ENCODE measurements at places on chromosomes 2 and 18. TPM values are rescaled to one million over a fixed set of nuclear protein-coding genes. Genes with fewer than 3 reads are reported as not detected.

The TRMT61B gene
- 12.7 TPM for total RNA-seq

The OTOF gene
- total RNA-seq = not detected

- no peak for DNase-seq
- peak overlapping the region; percentile 69 for H3K27ac ChIP-seq
- H3K36me3 ChIP-seq = no peaks in the 10 kb centered on the region
- peaks cover 2% of the 10 kb centered on the region for H3K27me3 ChIP-seq
- H3K4me1 ChIP-seq = peaks cover 26% of the 10 kb centered on the region
Observed at GRCh38 chr2:120596990-120597594, 138.6 kb upstream of the GLI2 start.

The RIT2 gene
- not detected for total RNA-seq

DNA sequence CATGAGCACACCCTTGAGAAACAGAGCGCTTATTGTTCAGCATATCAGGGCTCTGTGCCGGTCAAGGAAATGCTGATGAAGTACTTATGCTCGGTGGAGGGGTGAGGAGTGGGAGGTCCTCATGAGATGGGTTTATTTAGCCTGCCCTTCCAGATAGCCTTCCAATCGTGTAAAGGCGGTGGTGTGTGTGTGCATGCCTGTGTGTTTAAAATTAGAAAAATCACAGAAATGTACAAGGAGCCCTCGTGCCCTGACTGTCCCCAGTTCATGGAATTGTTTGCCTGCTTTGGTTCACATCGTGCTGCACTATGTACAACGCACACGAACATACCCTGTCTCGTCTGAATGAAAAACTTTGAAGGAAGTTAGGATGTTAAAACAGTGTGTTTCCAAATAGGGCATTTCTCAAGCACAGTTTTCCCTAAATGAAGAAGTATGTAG is 158.6 kb downstream of the AQP4 start:
- DNase-seq = no peak
- H3K4me1 ChIP-seq = no peaks in the 10 kb centered on the region
- no peaks in the 10 kb centered on the region for H3K36me3 ChIP-seq
- H3K27ac ChIP-seq = no peak overlapping the region

GRCh38 chr18:45749918-45750689 is 26.1 kb downstream of the SLC14A1 start:
- no peaks in the 10 kb centered on the region for H3K36me3 ChIP-seq
- no peak overlapping the region for H3K27ac ChIP-seq
- H3K4me1 ChIP-seq = peaks cover 12% of the 10 kb centered on the region
- no peak overlapping the region for H3K4me3 ChIP-seq
- DNase-seq = no peak
- H3K27me3 ChIP-seq = no peaks in the 10 kb centered on the region
